SK-N-SH treated with all-trans-retinoic acid at 6 μM for 48 hours (cell line): ENCODE measurements at places on chromosomes 11 and 22.

GRCh38 chr11:79110321-79110720 is 330.5 kb downstream of the TENM4 start:
- no peak for ATAC-seq

- no peak for ATAC-seq
Measured at GRCh38 chr11:29271616-29272015, 745.2 kb downstream of the KCNA4 start.

DNA sequence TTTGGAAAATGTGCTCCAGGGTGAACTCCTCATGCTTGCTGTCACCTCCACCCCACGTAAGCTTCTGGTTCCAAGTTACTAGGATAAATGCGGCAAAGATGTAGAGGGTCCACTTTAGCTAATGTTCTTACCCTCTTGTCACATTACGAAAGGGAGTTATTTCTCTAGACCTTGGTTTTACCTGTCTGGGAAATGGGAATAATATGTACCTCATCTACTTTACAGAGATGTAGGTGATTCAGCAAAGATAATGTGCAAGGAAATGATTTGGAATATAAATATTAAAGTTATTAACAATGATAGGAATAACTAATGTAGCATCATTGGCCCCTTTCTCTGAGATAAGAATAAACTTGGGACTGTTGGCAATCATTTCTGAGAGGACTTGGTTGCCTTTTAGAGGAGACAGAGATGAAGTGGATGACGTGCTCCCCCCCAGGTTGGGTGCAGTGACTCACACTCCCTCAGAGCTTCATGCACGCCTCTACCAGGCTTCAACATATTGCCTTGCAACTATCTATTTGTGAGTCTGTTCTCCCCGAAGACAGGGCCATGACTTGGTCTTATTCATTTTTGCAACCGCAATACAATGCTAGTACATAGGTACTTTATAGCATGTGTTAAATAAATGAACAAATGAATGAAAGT is 97.1 kb downstream of the ME3 start:
- ATAC-seq: no peak

GRCh38 chr11:13318498-13319295 is 41.1 kb downstream of the BMAL1 start:
- ATAC-seq: 0 out of 3 replicates have a peak, but pooled peaks have one; percentile 26

GRCh38 chr22:17106785-17107546 is 14.2 kb downstream of the TMEM121B start:
- ATAC-seq: no peak

DNA sequence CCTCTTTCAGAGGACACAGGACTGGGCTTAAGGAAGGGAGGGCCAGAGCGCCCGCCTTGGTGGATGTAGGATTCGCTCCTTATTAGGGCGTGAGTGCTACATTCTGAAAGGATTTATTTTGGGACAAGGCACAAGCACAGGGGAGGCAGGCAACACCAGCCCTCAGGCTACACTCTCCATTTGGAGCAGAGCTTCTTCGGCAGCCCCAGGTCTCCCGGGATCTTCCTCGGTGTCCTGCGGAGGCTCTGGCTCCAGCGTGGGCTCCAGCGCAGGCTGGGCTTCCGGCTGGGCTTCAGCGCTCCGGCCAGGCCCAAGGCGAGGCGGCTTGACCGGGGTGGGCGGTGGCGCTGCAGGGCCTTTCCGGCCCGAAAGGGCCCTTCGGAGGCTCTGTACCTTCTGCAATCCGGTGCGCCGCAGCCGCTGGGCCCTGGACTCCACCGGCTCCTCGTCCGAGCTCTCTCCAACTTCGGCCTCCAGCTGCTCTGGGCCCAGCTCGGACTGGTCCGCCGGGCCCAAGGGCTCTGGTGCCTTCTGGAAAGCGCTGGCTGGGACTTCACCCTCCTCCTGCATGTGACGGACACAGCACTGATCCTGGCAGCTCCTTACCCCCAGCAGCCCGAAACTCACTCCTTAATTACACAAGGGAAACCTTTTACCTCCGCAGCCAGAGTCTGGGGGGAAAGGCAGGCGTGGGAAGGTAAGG is 1.1 kb downstream of the CAVIN3 start:
- no peak for ATAC-seq

DNA sequence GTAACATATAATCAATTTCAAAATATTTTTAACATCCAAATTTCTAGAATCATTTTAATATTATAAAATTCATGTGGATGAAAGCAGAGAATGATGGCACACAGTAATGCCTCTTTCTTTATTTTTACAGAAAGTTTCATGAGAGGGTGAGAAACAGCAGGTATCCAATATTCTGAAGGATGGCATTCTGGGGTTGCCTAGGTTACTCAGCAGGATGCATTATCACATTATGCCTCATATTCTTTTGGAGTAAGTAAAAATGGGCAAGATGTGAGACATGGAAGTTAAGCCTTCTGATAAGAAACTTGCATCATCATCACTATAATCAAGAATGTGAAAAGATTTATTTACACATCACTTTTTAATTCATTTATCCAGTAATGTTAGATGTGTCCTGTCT is 148.7 kb upstream of the PGR start:
- no peak for ATAC-seq

GRCh38 chr11:41254966-41255365 is 204.5 kb downstream of the LRRC4C start:
- no peak for ATAC-seq

GRCh38 chr22:32219026-32219425 is 14.2 kb upstream of the RFPL2 start:
- ATAC-seq: no peak

GRCh38 chr11:41392596-41392995 is 66.9 kb downstream of the LRRC4C start:
- no peak for ATAC-seq

- ATAC-seq: peak; percentile 7; the same call in 1 of the 3 replicates
Measured at GRCh38 chr11:102345904-102346303, 1.1 kb upstream of the BIRC2 start.

DNA sequence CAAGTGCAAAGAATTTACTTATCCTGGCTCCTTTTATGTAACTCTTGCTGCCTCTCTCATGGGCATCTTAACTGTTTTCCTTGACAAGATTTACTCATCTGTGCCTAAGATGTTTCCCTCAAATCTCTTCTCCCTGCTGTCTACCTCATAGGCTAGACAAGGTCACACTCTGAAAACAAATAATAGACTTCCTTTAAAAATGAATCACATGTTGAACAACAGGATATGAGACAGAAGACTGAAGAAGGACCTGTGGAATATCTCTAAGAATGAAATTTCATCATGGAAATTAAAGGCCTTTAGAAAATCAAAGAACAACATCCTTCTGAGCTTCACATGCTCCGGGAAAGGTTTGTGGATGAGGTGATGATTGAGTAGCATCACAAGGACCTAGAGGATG is 6.0 kb upstream of the SCGB2A2 start:
- ATAC-seq: no peak

- no peak for ATAC-seq
Measured at GRCh38 chr11:124285610-124286344, 28.0 kb downstream of the OR8D1 start.

DNA sequence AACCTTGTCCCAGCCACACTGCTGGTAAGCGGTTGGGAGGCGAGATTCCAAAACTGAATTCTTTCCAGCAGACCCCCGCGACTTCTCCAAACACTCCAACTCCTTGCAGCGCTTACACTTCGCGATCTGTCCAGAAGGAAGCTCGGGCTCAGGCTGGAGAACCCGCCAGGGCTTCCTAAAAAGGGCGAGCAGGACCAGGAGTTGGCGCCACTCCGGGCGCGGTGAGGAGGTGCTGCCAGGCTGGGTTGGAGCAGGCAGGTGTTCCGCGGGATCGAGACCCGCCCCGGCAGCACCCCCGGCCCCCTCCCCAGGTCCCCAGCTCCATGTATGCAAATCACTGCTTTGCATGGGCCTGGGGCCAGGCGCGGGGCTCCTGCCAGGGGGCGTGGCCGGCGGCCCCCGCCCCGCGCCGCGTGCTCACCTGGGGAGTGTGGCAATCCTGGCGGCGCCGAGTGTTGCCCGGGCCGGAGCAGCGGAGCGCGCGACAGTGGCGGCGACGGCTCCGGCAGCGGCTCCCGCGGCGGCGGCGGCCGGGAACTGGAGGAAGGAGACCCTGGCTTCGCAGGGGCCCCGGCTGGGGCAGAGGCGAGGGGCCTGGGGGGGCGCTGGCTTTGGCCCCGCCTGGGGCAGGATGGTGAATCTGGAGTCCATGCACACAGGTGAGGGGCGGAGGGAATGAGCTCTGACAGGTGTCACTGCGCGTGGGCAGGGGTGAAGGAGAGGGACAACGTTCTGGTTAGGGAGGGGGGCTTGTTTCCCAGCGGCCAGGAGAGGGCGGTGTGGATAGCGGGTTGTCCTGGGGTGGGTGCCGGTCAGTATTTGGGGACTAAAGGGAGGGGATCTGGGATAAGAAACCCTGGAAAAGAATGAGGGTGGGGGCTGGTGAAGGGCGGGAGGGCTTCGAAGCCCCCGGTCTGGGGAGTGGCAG is at the start of gene POU2F3:
Gene POU2F3 (plus strand): TSS at position 428 of the 928 bp plus-strand sequence. CDS start 204 bp downstream, at position 632.
- no peak for ATAC-seq

- no peak for ATAC-seq
Measured at GRCh38 chr22:19632668-19633148, 81.6 kb upstream of the SEPTIN5 start.

GRCh38 chr11:99069856-99070444 is 49.2 kb downstream of the CNTN5 start:
- ATAC-seq: peak; percentile 91

DNA sequence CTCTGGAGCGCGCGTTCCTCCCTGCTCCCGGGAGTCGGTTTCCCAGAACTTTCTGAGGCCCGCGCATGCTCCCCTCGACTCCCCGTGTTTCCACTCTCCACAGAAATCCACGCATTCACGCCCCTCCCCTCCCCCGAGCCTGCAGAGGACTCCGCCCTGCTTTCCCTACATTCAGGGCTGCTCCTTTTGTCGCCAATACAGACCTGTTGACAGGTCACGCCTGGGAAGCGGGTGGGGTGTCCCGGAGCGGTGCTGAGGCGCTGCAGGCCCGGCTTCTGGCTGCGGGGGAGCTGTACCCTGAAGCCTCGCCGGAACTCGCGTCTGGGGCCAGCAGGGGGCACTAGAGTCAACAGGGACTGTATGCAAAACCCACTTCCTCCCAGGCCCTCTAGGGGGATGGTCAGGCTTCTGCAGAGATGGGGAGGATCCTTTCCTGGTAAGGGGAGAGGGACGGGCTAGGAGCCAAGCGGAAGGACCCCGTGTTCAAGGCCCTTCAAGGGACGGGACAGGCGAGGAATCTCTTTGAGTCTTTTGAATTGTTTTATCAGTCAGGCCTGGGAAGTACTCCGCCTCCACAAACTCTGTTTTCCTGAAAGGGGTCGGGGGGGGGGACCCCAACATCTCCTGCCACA is at the start of gene PRAME:
Gene PRAME (minus strand): TSS at position 294 of the 632 bp plus-strand sequence. CDS start 2,433 bp downstream, outside the sequence.
- ATAC-seq: peak; percentile 95

DNA sequence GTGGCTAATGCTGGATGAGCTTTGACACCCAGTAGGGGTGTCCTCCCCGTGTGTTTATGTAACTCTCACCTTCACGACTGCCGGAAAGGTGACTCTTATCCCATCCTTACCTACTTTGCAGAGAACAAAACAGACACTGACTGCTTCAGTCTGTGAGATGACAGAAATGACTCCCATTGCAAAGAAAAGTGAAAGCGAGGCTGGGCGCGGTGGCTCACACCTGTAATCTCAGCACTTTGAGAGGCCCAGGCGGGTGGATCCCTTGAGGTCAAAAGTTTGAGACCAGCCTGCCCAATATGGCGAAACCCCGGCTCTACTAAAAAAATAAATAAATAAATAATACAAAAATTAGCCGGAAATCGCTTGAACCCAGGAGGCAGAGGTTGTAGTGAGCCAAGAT is 106.4 kb upstream of the ANO1 start:
- no peak for ATAC-seq

- ATAC-seq: no peak
Measured at GRCh38 chr22:29393019-29393608, 4.7 kb upstream of the AP1B1 start.

DNA sequence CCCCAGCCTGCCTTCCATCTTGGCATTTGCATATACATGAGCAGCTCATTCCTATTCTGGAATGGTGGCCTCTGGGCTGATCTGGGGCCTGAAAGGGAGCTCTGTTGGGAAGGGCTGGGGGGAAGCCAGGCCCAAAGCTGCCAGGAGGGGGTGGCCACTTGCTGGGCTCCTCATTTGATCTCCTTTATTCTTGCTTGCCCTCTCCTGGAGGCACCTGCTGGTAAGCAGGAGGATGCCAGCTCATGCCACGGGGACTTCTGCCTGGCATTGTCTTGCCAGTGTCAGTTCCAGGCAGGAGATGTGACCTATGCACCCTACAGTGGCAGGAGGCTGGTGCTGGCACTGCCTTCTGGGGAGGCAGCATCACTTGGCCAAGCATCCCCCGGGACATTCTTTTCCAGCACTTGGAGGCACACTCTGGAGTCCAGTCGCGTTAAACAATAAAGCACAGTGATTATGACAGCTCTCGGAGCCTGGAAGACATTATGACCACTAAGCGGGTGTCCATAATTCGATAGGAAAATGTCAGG is 128.3 kb downstream of the NTM start:
- no peak for ATAC-seq

GRCh38 chr11:123475469-123475868 is 45.4 kb downstream of the GRAMD1B start:
- ATAC-seq: peak; percentile 68

DNA sequence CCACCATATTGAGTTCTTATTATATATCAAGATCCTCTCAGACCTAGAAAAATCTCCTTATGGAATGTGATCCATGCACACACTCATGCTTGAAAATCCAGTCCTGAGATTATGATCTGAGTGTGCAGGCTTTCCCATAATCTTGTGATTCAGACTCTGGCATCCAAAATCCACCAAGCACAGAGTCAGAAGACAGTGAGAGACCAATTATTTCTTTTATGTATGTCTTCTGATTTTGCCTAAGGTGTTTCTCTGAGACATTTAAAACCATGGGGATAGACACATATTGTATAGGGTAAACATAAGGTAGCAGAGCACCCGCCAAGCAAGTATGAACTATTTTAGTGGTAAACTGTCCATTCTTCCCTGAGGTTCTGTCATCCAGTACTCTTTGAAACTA is 52.0 kb upstream of the MMP13 start:
- peak; percentile 46; the same call in 2 of the 3 replicates for ATAC-seq

DNA sequence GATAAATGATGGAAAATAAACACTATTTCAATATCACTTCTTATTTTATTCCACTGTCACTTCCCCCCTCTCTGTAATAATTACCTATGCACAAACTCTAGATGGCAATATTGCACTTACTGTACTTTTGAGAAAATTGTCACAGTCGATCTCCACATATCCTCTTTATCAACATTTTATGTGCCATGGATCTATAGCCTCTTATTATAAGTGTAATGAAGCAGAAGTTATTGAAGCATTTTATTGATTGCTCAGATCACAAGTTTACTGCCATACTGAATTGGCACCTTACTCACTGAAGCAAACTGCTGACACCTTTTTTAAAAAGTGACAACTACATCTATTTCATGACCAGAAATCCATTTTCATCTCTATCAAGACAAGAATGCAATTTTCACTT is 133.4 kb downstream of the DCDC1 start:
- ATAC-seq: no peak

- no peak for ATAC-seq
Measured at GRCh38 chr22:30843245-30843644, 125.3 kb downstream of the MORC2 start.

- no peak for ATAC-seq
Measured at GRCh38 chr22:29623059-29623458, 19.6 kb downstream of the NF2 start.

DNA sequence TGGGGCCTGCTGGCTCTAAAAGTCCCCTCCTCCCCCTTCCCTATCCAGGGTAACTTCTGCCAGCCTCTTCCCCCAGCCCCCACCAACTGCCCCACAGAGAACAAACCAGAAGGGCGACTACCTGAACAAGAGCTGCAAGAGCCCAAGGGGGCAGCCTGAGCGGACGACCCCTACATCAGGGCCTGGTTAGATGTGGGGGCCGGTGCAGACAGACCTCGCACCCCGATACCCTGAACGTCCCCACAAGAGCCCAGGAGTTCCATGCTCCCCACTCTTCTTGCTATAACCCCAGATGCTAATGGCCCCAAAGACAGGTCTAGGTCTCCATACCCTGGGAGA is 20.7 kb downstream of the SUN2 start:
- ATAC-seq: no peak
